SHP77 (cell line): ENCODE measurements at places on chromosomes 3 and 15.

- DNase-seq, result peak; percentile 92
Observed at GRCh38 chr15:40102897-40103858, 5.5 kb downstream of the BMF start.

- DNase-seq, result no peak
Observed at GRCh38 chr3:172707030-172707429, 3.8 kb downstream of the NCEH1 start.

DNA sequence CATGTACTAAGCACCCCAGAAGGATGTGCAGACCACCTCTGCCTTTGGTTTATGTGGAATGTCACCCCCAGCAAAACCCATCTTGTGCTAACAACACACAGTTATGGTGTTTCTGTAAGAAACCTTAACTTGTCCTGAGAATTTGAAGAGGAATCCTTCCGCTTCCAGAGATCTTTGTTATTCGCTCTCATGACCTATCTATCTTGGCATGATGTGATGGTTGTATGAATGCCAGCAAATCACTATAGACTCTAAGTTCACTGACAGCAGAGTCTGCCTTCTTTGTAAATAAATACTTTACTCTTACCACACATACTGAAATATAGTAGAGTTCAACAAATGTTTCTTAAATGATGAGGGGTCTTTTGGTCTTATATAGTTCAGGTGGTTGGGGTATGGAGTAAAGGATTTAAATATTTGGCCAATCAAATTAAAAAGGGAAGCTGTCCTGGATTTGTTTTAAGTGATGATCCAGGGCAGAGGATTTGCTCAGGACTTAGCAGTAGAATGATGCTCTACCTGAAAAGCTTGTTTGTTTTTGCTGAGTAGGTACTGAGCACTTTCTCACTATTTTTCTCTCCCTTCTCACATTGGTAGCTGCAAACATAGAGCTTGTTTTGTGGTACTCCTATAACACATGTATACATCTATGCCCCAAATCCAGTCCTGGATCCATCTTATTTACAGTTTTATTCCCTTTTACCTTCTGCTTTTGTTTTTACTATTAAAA lies 27.9 kb upstream of the RTP1 start:
- no peak for DNase-seq

- no peak for DNase-seq
Observed at GRCh38 chr15:70210076-70210475, 112.4 kb upstream of the TLE3 start.

- no peak for DNase-seq
Observed at GRCh38 chr3:3353153-3353552, 173.7 kb upstream of the CRBN start.

GRCh38 chr15:73597036-73597638 lies 36.1 kb downstream of the NPTN start:
- no peak for DNase-seq

DNA sequence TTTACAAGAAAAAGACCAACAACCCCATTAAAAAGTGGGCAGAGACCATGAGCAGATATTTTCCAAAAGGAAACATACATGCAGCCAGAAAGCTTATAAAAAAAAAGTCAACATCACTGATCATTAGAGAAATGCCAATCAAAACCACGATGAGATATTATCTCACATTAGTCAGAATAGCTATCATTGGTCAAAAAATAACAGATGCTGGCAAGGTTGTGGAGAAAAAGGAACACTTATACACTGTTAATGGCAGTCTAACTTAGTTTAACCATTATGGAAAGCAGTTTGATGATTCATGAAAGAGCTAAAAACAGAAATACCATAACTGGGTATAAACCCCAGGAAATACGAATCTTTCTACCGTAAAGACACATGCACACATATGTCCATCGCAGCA lies 76.3 kb downstream of the SUCNR1 start:
- DNase-seq, result no peak

GRCh38 chr3:140597792-140598191 lies 80.1 kb upstream of the TRIM42 start:
- DNase-seq, result no peak

GRCh38 chr15:66894986-66895780 lies 170.2 kb upstream of the SMAD3 start:
- DNase-seq, result no peak

- DNase-seq, result peak; percentile 4
Observed at GRCh38 chr3:120093119-120093910, 932 bp downstream of the GSK3B start.

- DNase-seq, result no peak
Observed at GRCh38 chr15:23572844-23573243, 7.4 kb downstream of the MKRN3 start.

DNA sequence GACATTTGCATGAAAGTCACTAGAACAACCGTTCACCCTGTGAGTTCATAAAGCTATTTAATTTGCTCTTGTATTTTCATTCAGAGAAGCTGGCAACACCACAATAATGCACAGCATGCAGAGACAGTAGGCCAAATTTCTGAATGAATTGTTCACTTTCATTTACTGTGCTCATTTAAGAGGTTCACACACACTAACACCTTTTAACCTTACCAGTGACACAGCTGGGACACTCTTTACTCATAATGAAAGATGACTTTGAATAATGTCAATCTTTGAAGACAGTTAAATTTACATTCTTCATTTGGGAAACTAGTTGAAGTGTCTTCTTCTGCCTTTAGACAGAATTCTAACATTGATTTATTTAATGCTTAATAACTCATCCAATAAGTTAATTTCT lies 95.7 kb downstream of the ROBO1 start:
- DNase-seq, result no peak

- DNase-seq, result no peak
Observed at GRCh38 chr3:15102836-15103235, 3.9 kb upstream of the RBSN start.

GRCh38 chr15:59160880-59161593 lies 45.6 kb upstream of the LDHAL6B start:
- DNase-seq, result peak; percentile 59

GRCh38 chr3:60839246-60839645 lies 412.0 kb downstream of the FHIT start:
- peak; percentile 3 for DNase-seq

DNA sequence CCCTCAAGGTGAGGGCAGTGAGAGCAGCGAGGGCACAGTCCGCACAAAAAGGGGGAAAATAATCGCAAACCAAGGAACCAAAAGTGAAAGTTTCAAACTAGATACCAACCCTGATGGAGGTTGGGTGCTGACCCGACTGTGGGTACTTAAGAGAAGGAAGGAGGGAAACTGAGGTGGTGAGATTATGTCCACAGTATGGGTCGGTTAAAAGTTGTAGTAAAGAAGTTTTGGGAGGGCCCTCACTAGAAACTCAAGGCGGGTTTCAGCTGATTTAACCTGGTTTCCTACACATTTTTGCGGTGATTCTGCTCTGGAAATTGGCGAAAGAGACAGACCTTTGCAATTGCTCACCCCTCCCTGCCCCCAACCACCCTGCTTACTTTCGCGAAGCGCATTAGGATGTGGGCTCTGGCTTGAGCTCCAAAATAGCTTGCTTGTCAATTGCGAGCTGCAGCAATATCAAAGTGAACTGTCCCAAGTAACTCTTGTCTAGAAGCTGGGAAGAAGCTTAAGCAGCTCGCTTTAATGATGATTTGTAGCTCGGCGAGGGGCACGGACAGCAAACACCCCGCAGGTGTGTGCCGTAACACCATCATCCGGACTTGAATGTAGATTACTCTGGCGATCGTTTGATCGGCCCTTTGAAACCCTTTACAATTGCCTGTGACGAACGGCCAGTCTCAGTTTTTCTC lies 15.8 kb downstream of the SOX2 start:
- DNase-seq, result no peak

DNA sequence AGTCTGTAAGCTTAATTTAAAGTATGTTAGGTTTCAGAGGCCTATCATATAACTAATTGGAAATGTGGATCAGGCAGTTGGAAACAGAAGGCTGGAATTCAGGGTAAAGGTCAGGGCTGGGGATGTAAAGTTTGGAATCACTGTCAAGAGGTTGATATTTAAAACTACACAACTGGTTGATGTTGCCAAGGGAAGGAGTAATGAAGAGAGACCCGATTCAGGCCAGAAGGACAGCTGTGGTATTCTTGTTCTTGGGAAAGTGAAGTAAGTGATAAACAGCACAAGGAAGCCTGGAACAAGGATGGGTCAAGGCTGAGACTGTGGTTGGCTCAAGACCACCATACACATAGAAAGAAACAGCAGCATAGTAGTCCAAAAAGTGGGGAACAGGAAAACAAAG lies 654.2 kb downstream of the NTRK3 start:
- DNase-seq, result no peak
